Tracheal epithelial cell (primary cell): ENCODE measurements at places on chromosomes 13 and 19. TPM values are rescaled to one million over a fixed set of nuclear protein-coding genes. Genes with fewer than 3 reads are reported as not detected.

The KLF1 gene
- 0.24 TPM in 1 of 2 replicates, not detected in the other for total RNA-seq

The ZNF583 gene
- 2.6 and 2.7 TPM in 2 replicates for total RNA-seq

The MISP gene
- total RNA-seq: 76.4 and 100 TPM in 2 replicates

The PSG2 gene
- not detected in 2 replicates for total RNA-seq

The ZNF561 gene
- total RNA-seq: 42.2 and 44.5 TPM in 2 replicates

The KASH5 gene
- total RNA-seq: not detected in 2 replicates

The PRODH2 gene
- total RNA-seq: not detected in 2 replicates

The POSTN gene
- 1.3 and 102 TPM in 2 replicates for total RNA-seq

The ANKLE1 gene
- under 0.01 and 0.72 TPM in 2 replicates for total RNA-seq

The ZNF536 gene
- 0.24 TPM in 1 of 2 replicates, not detected in the other for total RNA-seq

The FPR3 gene
- total RNA-seq: not detected in 2 replicates

The HCST gene
- total RNA-seq: not detected in 2 replicates

The ZNF154 gene
- 0.64 and 1.4 TPM in 2 replicates for total RNA-seq

The CNN2 gene
- total RNA-seq: 137 and 224 TPM in 2 replicates

The MAP4K1 gene
- not detected in 2 replicates for total RNA-seq

The ARL11 gene
- under 0.01 and 0.24 TPM in 2 replicates for total RNA-seq

The LYPD5 gene
- total RNA-seq: 1.5 and 2.7 TPM in 2 replicates

The SPACA4 gene
- total RNA-seq: 0.21 TPM in 1 of 2 replicates, not detected in the other

The HSD17B14 gene
- 0.64 and 1.9 TPM in 2 replicates for total RNA-seq

The KRTDAP gene
- total RNA-seq: 3.1 TPM in 1 of 2 replicates, not detected in the other

The CD37 gene
- 0.21 TPM in 1 of 2 replicates, not detected in the other for total RNA-seq

The ITM2B gene
- total RNA-seq: 115 and 140 TPM in 2 replicates

The GFY gene
- total RNA-seq: not detected in 2 replicates

The CEACAM4 gene
- not detected in 2 replicates for total RNA-seq

The LILRB4 gene
- total RNA-seq: under 0.01 TPM in 1 of 2 replicates, not detected in the other

The CCDC70 gene
- not detected in 2 replicates for total RNA-seq

The YJEFN3 gene
- 0.64 and 0.72 TPM in 2 replicates for total RNA-seq

The SMIM24 gene
- total RNA-seq: 0.24 TPM in 1 of 2 replicates, not detected in the other

The WDR88 gene
- total RNA-seq: not detected in 2 replicates

The TLE6 gene
- 1.2 TPM in 1 of 2 replicates, not detected in the other for total RNA-seq

The CGB3 gene
- not detected in 2 replicates for total RNA-seq

The B3GNT8 gene
- 1.7 and 3.6 TPM in 2 replicates for total RNA-seq

The ATP8B3 gene
- total RNA-seq: 1.2 TPM in 1 of 2 replicates, not detected in the other

The FFAR2 gene
- 0.24 TPM in 1 of 2 replicates, not detected in the other for total RNA-seq

The GSX1 gene
- total RNA-seq: not detected in 2 replicates

The DCT gene
- under 0.01 TPM in 1 of 2 replicates, not detected in the other for total RNA-seq

The ZNF541 gene
- total RNA-seq: not detected in 2 replicates
